ENCODE measurements at places on chromosomes 16 and 17.

DNA sequence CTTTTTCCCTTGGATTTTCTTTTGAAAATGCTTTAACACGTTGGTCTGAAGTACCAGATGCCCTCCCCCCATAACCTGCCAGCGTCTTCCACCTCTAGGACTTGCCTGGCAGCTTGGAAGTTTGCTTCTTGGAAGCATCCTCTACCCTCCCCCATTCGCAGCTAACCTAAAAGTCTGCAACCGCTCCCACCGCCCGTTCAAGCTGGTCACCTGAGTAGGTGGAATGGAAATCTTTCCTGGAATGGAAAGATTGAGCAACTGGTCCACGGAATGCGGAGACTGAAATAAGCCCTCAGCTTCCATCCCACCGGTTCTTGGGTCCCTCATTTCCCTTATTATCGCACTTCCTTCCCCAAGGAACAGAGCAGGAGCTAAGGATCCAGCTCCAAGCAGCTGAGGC, 31.4 kb downstream of the HS3ST3B1 start:
- no peak for DNase-seq

- no peak for DNase-seq
Measured at GRCh38 chr16:85370543-85370880, 242.6 kb upstream of the GSE1 start.

DNA sequence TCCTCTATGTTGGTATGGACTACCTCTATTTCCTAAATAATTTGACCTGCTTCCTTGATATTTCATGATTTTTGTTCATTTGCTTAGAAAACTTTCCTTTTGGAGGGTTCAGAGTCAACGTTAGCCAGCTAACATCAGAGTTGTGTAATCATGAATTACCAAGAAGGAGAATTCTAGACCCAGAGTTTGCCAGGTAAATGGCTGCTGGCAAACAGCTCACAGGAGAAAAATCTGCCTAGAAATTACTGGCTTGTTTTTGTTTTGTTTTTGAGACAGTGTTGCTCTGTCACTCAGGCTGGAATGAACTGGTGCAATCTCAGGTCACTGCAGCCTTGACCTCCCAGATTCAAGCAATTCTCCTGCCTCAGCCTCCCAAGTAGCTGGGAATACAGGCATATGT, 111.4 kb upstream of the SALL1 start:
- DNase-seq = no peak

DNA sequence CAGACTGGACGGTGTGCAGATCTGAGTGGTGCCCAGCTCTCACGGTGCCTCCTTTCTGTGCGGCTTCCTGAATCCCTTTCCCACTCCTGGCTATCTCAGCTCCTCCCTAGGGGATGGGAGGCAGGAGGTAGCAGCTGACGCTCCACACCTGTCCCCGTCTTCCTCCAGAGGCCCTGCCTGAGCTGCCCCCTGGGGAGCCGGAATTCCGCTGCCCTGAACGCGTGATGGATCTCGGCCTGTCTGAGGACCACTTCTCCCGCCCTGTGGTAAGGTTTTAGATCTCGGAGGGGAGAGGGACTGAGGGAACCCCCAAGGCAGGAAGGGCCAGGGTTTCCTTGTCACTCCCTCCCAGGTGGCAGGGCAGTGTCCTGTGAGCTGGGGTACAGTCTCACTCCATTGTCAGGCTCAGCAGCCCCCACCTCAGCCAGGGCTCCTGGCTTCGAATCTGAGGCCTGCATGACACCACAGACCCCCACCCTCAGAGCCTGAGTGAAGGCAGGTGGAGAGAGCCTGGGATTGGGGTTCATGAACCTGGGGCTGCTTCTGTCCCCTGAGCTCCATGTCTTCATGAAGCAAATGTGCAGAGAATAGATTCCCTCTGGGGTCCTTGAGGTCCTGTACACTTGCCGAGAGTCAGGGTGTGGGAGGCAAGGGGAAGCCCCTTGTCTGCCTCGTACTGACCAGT, 6.6 kb downstream of the DEF8 start:
- no peak for DNase-seq

All from NCI-H1105 (cell line).